ENCODE measurements at places on chromosomes 16 and 17.

DNA sequence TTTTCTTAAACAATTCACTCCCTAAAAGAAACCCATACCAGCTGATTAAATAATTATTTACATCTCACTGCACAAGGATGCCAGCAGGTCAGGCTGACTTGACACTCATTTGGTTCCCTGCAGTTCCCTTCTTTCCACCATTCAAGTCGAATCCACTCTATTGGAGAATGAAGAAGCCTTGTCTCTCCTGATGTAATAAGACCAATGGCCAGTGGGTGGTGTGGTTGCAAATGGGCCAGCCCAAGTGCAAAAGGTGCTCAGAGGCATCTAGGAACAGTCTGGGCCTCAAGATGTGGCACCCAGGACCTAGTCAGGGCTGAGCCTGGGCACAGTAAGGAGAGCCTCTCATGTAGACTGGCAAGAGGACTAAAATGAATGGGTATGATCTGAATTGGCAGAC is 9.3 kb downstream of the C16orf78 start:
- no peak for DNase-seq

DNA sequence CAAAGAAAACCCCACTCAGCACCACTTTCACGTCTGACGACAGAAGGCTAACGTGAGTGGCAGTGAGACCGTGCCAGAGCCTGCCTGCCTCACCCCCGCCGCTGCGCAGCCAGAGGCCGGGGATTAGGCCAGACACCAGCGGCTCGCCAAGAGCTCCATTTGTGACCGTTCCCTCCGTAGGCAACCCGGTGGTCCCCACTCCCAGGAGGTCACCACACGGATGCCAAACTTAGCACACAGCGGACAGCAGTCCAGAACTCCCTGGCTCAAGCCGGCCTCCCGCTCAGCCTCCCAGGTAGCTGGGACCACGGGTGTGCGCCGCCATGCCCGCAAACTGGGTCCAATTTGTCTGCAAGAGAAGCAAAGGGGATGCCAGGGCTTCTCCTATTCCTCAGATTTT is 104.6 kb downstream of the ANKRD11 start:
- DNase-seq: no peak

GRCh38 chr17:17548044-17548443 is 43.5 kb downstream of the PEMT start:
- no peak for DNase-seq

DNA sequence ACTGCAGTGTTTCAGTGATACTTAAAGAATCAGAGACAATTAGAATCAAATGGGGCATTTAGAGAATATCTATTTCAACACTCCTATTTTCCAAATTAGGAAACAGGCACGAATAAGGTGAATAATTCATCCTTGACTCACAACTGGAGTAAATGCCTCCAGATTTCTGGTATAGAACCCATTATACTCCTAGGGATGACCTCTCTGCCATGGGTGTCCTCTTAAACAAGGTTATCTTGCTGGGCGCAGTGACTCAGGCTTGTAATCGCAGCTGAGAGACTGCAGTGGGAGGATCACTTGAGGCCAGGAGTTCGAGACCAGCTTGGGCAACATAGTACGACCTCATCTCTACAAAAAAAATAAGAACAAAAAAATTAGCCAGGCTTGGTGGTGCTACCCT is 139.8 kb upstream of the ELAC2 start:
- no peak for DNase-seq

GRCh38 chr17:14672830-14673229 is 371.9 kb downstream of the HS3ST3B1 start:
- DNase-seq: no peak

DNA sequence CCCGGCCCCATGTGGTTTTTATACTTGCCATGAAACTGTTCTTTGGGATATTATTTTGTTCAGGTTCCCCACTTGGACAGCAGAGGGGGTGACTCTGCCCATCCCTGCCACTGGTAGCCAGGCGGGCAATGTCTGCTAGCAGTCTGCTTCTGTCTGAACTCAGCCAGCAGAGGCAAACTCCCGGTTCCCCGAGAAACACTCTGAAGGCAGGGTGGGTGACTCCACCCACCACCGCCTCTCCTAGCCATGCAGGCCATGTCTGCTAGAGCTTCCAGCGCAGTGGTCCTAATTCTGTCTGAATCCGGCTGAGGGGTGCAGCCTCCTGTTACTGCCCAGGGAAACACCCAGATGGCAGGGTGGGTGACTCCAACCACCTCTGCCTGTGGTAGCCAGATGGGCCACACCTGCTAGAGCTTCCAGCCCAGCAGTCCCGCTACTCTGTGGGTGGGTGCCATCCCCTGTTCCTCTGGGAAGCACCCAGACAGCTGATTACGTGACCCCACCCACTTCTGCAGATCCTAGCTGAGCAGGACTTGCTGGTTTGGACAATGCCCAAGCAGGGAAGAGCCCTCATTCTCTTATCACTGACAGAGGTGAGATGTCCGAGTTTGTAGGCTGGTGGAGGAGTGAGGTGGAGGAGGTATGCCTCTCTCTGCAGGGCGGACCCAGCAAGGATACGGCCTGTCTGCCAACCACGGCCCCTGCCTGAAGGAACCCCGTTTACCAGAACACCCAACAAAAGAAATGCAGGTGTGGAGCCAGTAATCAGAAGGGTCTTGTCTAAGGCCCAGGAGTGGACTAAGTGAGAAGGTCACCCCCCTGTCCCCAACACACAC is 22.4 kb downstream of the NLRP1 start:
- no peak for DNase-seq

DNA sequence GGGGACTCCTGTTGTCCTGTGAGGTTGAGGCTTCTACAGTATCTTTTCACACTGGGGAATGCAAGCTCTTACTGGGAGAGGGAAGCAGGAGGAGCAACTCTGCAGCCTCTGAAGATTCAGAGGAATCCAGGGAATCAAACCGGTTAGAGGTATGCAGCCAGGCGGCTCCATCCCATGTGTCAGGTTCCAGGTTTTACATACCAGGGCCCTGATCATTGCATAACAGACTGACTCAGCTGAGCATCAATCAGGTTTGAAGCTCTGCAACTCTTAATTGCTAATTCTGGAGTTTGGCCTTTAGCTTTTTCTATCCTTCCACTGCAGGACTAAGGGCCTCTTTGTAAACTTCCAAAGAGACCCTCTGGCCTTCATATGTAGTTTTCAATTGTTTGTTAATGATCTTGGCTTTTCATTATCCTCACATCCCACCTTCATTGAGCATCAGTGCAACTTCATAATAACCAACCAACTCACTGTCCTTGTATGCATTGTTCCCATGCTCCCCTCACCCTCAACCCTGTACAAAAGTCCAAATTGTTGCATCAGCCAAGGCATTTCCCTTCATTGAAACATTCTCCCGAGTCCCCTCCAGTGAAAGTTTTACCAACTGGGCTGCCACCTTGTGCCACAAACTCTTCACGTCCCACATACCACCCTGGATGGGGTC is 59.7 kb upstream of the DHX40 start:
- no peak for DNase-seq

GRCh38 chr17:77341069-77341541 is 200.3 kb downstream of the SEC14L1 start:
- DNase-seq: no peak

GRCh38 chr16:57600048-57600835 is 28.2 kb upstream of the ADGRG1 start:
- no peak for DNase-seq

DNA sequence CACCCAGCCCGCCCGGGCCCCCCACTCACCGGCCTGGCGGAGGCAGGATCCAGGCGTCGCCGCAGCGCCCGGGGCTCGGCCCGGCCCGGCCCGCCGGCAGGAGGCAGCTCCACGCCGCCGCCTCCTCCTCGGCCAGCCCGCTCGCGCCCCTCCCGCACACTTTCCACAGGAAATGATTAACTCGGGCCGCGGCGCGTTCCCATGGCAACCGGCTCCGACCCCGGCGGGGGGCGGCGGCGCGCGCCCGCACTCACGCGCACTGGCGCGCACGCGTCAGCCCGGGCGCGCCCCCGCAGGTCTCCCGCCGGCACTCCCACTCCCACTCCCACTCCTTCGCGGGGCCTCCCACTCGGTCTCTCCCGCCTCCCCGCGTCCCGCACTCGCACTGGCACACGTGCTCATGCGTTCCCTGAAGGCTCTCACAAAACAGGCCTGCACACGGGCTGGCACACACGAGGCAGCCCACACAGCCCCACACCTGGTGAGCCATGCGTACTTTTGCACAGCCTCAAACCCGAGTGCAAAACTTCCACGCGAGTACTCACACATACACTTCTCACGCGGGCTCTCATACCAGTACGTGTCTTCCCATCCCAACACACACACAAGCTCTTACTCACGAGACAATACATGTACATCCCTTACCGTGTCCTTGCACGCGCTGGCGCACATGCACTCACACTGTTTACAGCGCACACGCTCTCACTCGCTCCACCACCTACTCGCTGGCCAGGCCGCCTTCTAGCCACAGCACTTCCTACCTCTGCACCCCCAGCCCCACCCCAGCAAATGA is at the start of gene KIFC3:
KIFC3 (minus strand) TSS at position 151 of the 793 bp plus-strand sequence. CDS start 4,248 bp downstream, outside the sequence.
- DNase-seq: peak; percentile 64

- DNase-seq: no peak
Measured at GRCh38 chr17:60256174-60256573, 106.4 kb downstream of the CA4 start.

GRCh38 chr17:49926886-49927285 is 42.1 kb upstream of the DLX4 start:
- DNase-seq: no peak

- DNase-seq: no peak
Measured at GRCh38 chr17:6796017-6796886, 20.2 kb downstream of the FBXO39 start.

DNA sequence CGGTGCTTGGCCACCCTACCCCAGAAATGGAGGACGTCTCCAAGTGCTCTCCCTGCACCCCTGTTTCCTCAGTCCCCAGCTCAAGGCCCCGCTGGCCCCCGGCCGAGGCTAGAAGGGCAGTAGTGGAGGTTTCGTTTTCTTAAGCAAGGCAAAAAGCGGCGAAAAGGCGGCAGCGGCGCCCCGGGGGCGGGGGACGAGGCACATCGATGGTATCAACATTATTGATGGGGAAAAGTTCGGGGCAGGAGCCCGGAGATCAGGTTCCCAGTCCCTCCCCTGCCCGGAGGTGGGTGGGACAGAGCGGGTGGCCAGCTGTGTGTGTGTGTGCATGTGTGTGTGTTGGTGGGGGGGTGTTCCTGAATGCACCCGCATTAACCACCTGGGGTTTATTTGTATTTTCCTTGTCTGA is 4.1 kb upstream of the SALL1 start:
- no peak for DNase-seq

- DNase-seq: no peak
Measured at GRCh38 chr17:48630925-48631692, 5.0 kb upstream of the HOXB9 start.

GRCh38 chr16:66509576-66509975 is 40.3 kb downstream of the TK2 start:
- no peak for DNase-seq

DNA sequence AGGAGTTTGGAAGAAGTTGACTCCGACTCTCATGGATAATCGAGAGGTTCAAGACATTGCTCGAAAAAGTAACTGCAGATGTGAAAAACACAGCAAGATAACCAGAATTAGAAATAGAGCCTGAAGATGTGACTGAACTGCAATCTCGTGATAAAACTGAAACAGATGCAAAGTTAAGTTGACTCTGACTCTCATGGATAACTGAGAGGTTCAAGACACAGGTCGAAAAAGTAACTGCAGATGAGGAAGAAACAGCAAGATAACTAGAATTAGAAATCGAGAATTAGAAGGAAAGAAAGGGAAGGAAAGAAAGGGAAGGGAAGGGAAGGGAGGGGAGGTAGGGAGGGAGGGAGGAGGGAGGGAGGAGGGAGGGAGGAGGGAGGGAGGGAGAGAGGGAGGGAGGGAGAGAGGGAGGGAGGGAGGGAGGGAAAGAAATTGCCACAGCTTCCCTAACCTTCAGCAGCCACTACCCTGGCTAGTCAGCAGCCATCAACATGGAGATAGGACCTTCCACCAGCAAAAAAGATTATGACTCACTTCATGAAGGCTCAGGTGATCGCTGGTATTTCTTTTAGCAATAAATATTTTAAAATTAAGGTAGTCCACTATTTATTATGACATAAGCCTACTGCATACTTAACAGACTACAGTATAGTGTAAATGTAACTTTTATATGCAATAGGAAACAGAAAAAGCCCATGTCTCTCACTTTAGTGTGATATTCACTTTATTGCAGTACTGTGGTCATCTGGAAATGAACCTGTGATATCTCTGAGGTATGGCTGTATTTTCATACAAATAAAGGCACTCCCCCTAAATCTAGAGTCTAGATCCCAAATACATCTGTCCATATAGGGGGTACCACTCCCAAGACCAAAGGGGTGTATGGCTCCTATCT is 68.3 kb downstream of the KANSL1 start:
- no peak for DNase-seq

DNA sequence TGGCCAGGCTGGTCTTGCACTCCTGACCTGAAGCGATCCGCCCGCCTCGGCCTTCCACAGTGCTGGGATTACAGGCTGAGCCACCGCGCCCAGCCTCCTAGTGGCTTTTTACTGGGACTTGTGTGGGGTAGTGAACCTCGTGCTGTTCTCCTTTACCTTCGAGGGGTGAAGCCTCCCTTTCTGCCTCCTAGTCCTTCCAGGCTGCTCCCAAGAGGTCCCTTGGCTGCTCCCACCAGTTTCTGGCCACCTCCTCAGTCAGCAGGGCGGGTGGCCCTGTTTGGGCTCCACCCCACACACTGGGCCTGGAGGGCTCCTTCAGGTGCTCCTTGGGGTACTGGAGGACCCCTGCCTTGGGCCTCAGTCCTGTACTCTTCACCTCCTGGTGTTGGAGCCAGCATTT is 70.9 kb upstream of the ZNF750 start:
- no peak for DNase-seq

DNA sequence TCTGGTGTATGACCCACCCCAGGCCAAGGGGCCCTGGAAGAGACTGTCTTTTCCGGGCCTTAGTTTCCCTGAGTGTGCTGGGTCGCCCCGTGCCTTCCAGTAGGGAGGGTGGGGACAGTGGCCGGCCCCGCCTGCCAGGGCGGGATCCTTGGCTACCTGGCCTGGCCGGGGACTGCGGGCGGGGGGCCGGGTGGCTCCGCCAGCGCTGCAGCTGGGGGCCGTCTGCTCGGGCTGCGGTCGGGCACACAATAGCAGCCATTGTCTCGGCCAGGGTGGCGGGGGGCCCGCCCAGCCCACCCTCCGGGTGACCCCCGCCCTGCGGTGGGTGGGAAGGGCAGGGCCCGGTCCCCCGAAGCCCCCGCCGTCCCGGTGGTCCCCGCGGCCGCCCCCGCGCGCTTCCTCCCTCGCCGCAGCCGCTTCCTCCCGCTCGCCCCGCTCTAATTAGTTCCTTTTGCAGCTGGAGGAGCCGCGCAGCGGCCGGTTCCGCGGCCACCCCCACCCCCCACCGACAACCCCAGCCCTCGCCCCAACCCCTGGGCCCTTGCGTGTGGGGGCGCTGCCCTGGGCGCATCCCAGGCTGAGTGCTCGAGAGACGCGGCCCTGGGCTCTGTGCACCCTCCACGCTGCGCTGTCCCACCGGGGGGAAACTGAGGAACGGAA is 11.6 kb downstream of the GLIS2 start:
- DNase-seq: no peak

All from activated CD8-positive, alpha-beta memory T cell treated with anti-CD3 and anti-CD28 coated beads for 1 hour (primary cell).